DND-41 (cell line): ENCODE measurements at places on chromosomes 16 and 17.

DNA sequence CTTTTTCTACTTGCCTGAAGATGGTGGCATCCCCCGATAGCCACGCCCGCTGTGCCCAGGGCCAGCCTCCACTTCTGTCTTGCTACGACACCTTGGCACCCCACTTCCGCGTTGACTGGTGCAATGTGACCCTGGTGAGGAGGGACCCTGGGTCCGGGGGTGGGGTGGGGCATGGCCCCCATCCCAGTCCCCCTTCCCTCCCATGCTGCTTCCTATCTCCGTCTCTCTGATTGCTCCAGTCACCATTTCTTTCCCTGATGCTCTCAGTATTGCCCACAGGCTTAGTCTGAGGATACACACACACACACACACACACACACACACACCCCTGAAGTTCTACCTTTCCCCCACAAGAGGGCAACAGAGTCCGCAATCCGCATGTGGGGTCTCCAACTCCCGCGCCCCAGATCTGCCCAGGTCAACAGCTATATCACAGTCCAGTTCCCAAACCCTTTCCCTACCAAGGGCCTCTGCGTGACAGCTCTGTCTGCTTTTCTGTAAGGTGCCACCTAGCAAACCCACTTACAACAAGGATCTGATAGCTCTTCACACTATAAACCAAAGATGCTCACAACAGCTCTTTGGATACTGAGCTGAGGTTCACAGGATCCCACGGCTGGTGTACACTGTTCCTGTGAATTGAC lies 3.4 kb downstream of the SGCA start:
- peak; percentile 61 for DNase-seq

GRCh38 chr17:30605027-30605426 lies 127.8 kb downstream of the GOSR1 start:
- no peak for DNase-seq

DNA sequence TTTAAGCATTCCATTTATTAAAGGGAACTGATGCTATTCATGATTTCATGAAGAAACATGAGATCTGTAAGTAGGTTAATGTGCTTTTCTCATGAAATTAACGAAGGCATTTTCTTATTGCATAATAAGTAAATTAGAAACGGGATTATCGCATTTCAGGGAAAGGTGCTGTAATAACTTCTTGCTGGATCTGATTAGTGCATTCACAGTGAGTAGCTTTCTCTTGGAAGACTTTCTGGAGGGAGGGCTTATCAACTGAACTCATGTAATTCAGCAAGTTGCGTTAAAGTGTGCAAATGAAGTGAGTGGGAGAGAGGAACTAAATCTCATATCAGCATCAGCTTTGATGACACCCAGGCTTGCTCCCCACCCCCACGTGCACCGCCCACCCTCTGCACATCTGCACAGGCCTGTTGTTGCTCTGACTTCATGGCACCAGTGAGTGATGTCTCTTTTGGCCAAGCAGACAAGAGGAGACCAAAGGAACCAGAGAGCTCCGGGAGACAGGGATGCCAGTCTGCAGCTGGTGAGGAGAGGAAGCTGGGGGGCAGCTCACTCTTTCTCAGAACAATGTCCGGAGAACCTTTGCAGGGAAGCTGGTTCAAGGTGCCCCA lies 26.3 kb upstream of the GAS7 start:
- peak; percentile 56 for DNase-seq

DNA sequence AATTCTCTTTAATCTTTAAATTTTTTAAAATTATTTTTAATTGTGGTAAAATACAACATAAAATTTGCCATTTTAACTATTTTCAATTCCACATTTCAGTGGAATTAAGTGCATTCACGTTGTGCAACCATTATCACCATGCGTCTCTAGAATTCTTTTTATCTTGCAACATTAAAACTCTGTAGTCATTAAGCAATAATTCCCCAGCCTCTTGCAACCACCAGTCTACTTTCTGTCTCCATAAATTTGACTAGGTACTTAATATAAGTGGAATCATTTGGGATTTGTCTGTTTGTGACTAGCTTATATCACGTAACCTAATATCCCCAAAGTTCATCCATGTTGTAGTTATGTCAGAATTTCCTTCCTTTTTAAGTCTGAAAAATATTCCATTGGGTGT lies 79.1 kb downstream of the TAOK1 start:
- no peak for DNase-seq

DNA sequence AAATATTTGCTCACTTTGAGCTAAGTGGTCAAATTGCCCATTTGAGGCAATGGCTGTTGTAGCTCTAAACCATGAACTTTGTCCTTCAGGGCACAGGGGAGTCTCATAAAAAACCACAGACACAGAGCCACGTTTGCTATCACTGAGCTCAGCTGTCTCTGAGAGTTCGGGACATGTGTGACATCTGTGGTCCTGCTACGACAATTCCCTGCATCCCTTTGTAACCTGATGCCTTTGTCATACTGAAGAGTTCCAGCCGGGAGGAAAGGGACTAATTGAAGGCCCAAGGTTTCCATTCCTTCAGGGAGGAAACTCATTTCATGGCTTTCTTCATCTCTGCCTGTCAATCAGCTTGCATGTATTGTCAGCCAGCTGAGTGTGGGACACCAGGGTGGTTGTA lies 599.4 kb upstream of the CDH5 start:
- DNase-seq, result no peak

GRCh38 chr17:72922219-72922618 lies 170.3 kb downstream of the SLC39A11 start:
- no peak for DNase-seq

- no peak for DNase-seq
Observed at GRCh38 chr16:12542818-12543699, 260.6 kb downstream of the CPPED1 start.

DNA sequence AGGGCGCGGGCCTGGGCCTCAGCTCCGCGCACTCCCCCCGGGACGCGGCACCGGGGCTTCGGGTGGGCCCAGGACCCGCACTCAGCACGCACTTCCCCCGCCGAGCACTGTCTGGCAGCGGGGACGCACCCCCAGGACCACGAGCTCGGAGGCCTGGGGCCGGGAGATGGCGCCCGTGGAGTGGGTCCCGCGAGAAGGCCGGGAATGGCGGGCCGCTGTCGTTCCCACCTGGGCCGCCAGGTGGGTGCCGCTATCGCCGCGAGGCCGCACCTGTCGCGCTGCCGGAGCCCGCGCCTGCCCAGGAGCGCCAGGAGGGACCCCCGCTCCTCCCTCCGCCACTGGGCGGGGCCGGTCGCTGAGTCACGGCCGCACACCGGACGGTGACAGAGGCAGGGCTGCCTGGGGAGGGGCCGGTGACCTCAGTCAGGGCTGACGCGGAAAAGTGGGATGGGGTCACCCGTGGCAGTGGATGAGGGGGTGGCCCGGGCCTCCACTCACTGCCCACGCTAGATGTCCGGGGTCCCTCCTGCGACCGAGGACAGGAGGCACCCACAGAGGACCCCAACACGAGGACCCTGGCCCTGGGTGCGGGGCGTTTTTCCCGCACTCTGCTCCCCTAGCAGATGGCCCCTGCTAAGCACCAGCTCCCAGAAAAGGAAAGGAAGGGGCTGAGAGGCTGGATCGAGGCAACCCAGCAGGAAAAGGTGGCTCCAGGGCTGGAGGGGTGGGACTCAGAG lies 6.9 kb upstream of the ACTG1 start:
- DNase-seq, result no peak

DNA sequence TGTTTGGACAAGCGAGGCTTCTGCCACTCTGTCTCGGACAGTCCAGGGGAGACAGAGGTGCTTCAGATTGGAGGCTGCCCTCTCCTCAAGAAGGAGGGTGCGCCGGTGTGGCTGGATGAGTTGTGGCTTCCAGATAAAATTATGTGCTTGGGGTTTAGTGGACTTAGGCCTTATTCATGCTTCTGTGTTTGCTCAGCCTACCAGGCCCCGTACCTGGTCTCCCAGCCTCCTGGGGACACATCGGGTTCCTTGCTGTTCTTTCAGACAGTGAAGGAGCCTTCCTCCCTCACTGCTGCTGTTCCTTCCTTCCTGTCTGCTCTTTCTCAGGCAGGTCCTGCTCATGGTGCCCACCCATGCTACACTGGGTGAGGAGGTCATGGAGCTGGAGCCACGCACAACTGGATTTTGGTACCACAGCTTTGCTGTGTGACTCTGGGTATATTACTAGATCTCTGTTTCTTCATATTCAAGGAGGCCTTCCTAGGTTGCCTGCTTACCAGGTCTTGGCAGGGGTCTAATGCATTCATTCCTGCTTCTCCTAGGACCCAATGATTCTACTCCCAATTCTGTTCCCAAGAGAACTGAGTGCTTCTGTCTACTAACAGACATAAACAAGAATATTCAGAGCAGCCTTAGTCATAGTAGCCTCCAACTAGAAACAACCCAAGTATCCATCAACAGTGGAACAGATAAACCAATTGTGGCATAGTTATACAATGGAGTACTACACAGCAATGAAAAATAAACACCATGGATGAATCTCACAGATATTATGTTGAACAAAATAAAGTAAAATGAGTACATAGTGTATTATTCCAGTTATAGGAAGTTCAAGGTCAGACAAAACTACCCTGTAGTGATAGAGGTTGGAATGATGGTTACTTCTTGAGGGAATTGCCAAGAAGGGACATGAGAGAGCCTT lies 121.7 kb downstream of the CMIP start:
- no peak for DNase-seq

DNA sequence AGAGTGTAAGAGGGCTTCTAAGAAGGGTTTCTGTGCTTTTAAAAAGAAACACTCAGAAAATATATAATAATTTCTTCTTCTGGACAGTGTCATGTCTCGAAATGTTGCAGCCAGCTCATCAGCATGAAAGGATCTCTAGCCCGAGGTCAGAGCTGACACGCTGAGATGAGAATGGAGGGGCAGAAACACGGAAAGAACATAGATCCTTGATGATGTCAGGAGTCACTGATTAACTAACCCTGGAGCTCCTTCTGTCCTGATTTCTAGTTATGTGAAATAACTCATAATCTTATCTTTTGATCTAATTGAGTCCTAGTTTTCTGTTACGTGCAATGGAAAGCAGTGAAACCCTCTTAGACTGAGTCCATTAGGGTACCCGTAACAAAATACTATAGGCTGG lies 10.3 kb upstream of the TOX3 start:
- DNase-seq, result no peak

GRCh38 chr16:52624891-52625290 lies 77.9 kb upstream of the TOX3 start:
- no peak for DNase-seq

- no peak for DNase-seq
Observed at GRCh38 chr16:68097088-68097487, 11.9 kb downstream of the NFATC3 start.

DNA sequence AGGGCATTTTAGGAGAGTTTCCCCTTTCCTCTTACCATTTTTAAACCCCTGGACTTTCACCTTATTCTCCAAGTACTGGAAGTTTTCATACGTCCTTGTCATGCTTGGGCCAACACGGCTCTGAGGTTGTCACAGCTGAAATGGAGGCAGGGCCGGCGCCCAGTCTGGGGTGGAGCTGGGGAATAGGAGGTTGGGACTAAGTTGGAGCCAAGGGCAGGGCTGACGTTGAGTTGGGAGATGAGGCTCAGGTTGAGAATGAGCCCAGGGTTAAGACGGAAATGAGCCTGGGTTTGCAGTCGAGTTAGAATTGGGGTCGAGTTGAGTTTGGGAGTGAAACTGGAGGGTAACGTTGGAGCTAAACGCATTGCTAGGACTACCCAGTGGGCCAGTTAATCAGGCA lies 1.3 kb downstream of the CLEC10A start:
- DNase-seq, result no peak

DNA sequence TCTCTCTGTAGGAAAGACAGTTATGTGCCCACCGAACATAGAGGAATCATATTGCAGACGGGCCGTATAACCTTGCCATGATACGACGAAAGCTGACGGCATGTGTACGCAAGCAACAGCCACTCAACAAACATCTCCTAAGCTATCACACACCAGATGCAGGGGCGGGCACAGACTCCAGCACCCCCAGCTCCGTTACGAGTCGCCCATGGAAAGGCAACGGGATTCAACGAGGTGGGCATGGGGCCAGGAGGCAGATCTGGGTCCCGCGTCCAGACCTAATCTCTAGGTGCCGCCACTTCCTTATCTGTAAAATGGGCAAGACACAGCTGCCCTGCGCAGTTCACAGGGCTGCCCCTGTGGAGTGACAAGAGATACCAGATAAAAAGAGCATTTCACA lies 35.6 kb downstream of the ABR start:
- no peak for DNase-seq

- DNase-seq, result no peak
Observed at GRCh38 chr17:50749245-50749644, 18.1 kb downstream of the ANKRD40CL start.

GRCh38 chr17:43367737-43368242 lies 31.0 kb upstream of the ARL4D start:
- DNase-seq, result peak; percentile 82

DNA sequence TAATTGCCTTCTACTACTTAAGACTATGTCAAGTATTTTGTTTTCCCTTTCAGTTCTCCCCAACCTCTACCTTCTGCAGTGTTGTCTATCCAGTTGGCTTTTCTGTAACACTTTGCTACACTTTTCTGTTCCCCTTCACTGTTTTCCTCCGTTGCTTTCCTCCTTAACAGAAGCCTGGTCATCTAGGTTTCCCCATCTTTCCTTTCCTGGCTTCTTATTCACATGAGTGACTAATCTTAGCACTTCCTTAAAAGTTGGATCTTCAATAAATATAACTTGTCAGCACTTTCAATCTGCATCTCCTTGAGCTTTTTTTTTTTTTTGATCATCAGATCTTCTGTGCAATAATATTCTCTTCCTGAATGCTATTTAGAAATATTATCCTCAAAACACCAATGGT lies 2.8 kb upstream of the SLFN11 start:
- DNase-seq, result no peak
